Uterus (tissue), 4 donors: ENCODE measurements at places on chromosomes 2 and 18.

DNA sequence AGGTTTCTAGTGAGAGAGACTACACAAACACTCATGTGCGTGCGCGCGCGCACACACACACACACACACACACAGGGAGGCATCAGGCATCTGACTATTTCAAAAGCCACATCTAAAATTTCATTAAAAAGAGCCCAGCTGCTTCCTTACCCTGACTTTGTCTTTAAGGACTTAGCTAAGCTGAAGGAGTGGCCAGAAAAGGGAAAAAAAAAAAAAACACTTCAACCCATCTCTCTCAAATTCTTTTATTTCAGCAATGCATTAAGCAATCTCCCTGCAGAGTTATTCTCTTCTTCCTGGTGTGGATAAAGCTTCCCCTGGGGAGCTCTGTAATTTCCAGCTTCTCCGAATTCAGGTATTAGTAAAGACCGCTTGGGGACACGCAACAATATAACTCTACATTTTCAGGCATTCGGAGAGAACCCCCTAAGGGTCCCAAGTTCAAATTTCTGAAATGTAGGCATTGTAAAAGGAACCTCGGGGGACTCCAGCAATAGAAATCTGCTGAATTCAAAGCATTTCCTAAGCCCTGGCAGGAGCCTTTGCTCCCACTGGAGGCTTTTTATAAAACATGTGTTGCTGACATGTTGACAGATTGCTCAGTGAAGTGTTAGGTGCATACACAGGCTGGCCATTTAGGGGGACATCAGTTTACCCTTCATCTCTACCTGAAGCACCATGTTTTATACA lies 67.0 kb downstream of the ZNF521 start:
- H3K4me1 ChIP-seq: no peaks in the 10 kb centered on the region
- no peak overlapping the region for H3K4me3 ChIP-seq
- DNase-seq: peak; percentile 62
- peak overlapping the region; percentile 77 for H3K27ac ChIP-seq

- H3K36me3 ChIP-seq: no peaks in the 10 kb centered on the region
- H3K4me3 ChIP-seq: no peak overlapping the region
- no peaks in the 10 kb centered on the region for H3K4me1 ChIP-seq
- no peaks in the 10 kb centered on the region for H3K27me3 ChIP-seq
- no peak for DNase-seq
Measured at GRCh38 chr18:8224576-8224975, 384.7 kb upstream of the RAB12 start.

GRCh38 chr2:10709290-10709939 lies 12.0 kb upstream of the ATP6V1C2 start:
- no peak overlapping the region for H3K27ac ChIP-seq
- H3K27me3 ChIP-seq: no peaks in the 10 kb centered on the region
- DNase-seq: no peak

DNA sequence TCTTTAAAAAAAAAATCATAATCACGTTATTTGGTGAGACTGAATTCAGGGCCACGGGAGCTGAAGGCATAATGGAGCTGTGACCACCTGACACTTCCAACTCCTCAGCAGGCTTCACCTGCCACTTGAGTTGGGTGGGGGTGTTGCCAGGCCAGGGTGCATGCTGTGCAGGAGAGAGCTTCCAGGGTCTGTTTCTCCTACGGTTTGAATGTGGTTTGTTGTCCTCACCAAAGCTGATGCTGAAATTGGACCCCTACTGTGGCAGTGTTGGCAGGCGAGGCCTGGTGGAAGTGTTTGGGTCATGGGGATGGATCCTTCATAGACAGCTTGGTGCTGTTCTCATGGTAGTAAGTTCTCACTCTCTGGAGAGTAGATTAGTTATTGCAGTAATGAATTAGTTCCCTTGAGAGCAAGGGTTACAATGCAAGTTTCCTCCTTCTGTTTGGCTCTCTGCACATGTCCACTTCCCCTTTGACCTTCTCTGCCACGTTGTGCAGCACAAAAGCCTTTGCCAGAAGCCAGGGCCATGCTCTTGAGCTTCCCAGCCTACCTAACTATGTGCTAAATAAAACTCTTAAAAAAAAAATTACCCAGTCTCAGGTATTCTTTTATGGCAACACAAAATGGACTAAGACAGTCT lies 38.3 kb upstream of the ANKRD44 start:
- DNase-seq: no peak
- H3K4me3 ChIP-seq: no peak overlapping the region
- no peak overlapping the region for H3K27ac ChIP-seq

- H3K4me1 ChIP-seq: no peaks in the 10 kb centered on the region
- DNase-seq: no peak
- H3K27ac ChIP-seq: no peak overlapping the region
- no peak overlapping the region for H3K4me3 ChIP-seq
Measured at GRCh38 chr2:144455987-144456386, 63.9 kb downstream of the ZEB2 start.
